ENCODE measurements at places on chromosomes 16 and 17.

DNA sequence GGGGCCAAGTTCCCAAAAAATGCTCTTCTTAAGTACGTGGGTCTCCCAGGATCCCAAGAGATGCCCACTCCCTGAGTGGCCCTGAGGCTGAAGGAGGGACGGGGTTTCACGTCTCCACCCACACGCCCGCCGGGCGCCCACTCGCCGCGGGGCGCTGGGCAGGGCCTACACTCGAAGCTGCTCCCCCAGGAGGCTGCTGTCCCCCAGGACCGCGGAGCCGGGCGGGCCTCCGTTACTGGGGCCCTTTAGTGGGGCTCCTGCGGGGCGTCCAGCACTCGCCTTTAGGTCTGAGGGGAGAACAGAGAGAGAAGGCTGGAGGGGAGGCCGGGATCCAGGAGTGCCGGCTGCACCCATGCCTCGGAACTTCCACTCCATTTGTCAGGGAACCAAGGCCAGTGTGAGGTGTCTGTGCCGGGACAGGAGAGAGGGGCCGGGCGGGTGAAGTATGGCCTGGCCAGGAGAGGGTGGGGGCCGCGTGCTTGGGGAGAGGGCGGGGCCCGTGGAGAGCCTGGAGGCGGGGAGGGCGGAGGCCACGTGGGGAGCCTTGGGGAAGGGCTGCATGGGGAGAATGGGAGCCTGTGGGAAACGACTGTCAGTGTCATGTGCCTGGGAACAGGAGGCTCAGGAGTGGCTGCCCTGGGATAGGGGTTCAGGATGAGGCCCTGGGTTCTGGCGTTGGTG is 18.8 kb downstream of the NUBP1 start:
- no peak for DNase-seq

- no peak for DNase-seq
Measured at GRCh38 chr17:44558334-44558709, 1.0 kb downstream of the FZD2 start.

DNA sequence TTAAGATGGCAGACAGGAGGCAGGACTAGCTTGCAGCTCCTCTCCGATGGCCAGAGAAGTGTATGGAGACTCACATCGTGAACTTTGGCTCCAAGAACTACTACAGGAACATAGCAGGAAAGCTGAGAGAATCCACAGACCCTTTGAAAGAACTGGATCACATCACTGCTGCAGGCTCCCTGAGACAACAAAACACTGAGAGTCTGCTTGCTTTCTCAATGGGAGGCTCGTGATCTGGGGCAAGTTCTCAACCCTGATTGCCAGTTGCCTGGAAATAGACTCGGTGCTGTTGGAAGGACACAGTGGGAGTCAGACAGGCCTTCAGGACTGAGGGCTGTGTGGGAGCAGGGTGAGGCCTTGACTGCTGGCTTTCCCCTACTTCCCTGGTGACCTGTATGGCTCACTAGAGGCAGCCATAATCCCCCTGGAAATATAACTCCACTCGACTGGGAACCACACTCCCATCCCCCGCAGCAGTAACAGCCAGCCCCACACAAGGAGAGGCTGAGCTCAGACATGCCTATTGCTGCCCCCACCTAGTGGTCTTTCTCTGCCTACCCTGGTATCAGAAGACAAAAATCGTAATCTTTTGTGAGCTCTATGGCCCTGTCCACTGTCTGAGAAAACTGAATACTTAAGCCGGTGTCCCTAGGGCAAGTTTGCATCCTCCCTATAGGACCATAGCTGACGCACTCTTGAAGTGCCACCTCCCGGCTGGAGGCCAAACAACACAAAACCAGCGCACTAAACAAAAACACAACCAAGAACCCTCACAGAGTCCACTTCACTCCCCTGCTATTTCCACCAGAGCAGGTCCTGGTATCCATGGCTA is 238.4 kb downstream of the CEP112 start:
- DNase-seq = no peak

- DNase-seq = no peak
Measured at GRCh38 chr17:82384051-82384729, 12.6 kb downstream of the UTS2R start.

- no peak for DNase-seq
Measured at GRCh38 chr17:41642252-41643156, 18.1 kb upstream of the KRT17 start.

- no peak for DNase-seq
Measured at GRCh38 chr17:37841232-37841631, 83.0 kb upstream of the TBC1D3K start.

DNA sequence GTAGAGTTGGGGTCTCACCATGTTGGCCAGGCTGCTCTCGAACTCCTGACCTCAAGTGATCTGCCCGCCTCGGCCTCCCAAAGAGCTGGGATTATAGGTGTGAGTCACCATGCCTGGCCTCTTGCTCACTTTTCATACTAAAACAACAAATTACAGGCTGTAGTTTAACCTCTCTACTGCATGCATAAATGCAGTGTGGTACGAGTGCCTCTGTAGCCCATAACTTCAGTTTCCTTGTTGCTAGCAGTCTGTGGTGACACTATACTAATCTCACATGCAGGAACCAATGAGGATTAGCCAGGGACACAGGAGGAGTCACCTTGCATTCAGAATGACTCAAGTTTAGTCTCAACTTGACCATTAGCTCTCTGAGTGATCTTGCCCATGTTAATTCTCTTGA is 20.1 kb downstream of the HMOX2 start:
- DNase-seq = no peak

DNA sequence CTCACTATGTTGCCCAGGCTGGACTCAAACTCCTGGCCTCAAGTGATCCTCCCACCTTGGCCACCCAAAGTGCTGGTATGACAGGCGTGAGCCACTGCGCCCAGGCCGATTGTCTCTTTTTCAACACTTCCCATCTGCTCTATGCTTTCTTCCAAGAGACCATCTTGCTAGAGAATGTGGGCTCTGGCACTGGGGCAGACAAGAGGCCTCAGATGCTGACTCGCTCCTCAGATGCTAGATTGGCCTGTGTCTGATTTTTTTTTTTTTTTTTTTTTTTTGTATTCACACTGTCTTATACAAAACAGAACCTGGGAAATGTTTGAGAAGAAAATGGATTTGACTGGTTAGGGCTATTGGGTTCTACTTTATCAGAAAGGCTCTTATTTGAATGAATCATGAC is 58.2 kb downstream of the CYB5D2 start:
- DNase-seq = no peak

DNA sequence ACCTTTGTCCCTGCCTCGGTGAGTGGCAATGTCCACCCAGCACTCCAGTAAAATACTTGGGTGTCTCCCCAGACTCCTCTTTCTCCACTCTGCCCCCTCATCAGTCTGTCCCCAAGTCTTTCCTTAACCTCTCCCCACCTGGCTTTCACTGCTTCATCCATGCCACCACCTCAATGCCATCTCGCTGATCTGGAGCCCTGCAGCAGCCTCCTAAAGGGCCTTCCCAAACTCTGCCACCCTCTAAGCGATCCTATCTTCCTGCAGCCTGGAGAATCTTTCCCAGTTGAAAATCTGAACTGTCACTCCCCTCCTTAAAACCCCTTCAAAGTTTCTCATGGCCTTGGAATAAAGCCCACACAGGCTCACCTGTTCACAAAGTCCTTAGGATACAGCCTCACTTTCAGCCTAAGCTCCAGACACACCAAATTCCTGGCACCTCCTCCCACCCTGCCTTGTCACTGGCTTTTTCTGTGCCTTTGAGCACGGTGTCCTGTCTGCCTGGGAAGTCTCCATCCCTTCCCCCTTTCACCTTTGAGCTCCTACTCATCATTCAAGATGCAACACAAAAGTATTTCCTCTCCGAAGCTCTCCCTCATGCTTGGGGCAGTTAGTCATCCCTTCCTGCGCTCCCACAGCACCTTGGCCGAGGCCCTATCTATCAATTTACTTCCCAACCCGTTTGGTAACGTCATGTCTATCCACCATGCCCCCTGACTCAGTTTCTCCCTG is 2.8 kb downstream of the WNK4 start:
- no peak for DNase-seq

- DNase-seq = no peak
Measured at GRCh38 chr16:88008840-88009239, 57.6 kb downstream of the BANP start.

GRCh38 chr17:82449131-82449882 is 1.2 kb downstream of the CYBC1 start:
- peak; percentile 74 for DNase-seq

DNA sequence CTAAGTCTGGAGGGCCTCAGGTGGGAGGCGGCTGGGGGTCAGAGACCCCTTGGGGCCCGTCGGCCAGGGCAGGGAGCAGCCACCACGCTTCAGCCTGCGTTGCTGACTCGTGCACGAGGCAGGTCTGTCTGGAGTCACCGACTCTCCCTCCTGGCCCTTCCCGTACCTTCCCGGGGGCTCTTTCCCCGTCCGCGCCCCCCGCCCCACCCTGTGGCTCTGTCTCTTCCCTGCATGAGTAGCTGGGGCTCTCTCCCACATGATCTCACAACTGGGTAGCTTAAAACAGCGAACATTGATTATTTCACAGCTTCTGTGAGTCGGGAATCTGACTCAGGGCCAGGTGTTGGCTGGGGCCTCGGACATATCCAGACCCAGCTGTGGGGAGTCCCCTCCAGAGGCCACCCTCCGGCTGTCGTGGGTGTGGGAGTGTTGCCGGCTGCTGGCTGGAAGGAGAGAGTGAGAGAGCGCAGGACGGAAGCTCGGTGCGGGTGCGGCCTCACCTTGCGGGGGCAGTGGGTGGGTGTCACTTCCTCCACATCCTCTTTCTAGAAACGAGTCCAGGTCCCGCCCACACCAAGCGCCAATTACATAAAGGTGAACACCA is 17.3 kb downstream of the BAHCC1 start:
- DNase-seq = peak; percentile 20

GRCh38 chr16:9518051-9518450 is 426.6 kb downstream of the HAPSTR1 start:
- no peak for DNase-seq

GRCh38 chr16:71515026-71515425 is 11.2 kb upstream of the CHST4 start:
- no peak for DNase-seq

DNA sequence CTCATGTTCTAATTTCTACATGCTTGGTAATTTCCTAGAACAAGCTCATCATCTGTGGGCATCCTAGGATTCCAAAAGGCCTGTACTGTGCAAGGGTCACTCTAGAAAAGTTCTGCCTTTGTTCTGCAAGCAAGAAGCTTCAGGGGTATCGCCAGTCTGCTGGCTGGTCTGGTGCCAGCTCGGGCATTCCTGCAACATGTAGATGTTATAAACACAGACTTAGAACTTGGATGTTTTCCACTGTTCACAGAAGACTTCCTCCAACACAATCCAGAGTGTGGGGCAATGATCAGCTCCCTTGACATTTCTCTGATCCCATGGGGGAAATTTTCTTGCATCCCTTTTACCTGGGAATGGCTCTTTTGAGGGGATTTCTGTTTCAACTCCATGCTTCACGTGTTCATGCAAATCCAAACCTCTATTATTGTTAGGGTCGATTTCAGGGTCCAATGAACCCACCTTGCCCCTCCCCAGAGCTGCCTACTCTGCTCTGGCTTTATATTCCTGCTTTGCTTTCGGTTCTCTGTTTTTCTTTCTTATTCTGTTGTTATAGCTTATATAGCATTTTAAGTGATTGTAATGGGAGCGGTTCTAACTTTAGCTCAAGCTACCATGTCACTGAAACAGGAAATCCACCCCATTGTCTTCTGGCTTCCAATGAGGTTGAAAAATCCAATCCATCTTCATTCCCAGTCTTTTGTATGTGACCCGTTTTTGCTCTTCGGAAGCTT is 25.3 kb downstream of the UBE2O start:
- DNase-seq = no peak

DNA sequence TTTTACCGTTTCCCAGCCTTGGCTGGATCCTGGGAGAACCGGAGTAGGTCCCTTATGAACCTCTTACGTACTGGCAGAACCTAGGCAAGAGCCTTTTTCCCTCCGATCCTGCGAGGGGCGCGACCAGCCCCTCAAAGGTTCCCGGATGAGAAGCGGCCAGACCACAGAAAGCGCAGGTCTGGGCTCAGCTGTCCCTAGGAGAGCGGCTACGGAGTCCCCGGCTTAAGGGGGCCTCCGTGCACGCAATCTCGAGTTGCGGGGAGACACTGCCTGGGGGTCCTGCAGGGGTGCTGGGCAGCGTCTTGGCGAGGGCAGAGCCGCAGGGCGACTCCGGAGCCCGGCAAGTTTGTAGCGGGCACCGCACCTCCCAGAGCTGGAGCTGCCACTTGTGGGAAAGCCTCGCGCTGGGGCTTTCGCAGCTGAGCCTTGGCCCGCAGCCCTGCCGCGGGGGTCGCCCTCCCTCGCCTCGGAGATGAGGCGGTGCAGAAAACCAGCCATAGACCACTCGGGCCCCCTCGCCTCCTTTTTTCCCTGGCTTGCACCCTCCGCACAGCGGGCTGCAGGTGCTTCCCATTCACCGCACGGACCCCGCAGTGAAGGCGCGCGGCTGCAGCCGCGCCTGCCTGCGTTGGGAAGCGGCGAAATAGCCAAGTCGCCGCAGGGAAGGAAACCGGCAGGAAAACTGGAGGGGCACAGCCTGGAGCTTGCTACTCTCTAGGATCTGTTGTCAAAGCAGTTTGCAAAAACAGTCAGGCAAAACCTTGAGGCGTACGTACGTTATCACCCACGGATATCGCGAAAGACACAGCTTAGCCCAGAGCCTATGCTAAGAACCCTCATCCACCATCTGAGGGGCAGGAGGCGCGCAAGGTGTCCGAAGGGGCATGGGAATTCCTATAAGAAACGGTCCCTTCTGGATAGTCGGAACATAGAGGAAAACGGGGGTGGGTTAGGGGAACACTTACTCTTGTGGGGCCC is 834 bp downstream of the CDH8 start:
- DNase-seq = no peak

- DNase-seq = no peak
Measured at GRCh38 chr16:12084436-12084835, 107.9 kb downstream of the SNX29 start.

- no peak for DNase-seq
Measured at GRCh38 chr16:63057341-63057740, 1021.1 kb upstream of the CDH8 start.

- DNase-seq = no peak
Measured at GRCh38 chr16:62033065-62033464, 3.2 kb downstream of the CDH8 start.

- DNase-seq = peak; percentile 73
Measured at GRCh38 chr16:81521141-81521626, 76.6 kb downstream of the CMIP start.

DNA sequence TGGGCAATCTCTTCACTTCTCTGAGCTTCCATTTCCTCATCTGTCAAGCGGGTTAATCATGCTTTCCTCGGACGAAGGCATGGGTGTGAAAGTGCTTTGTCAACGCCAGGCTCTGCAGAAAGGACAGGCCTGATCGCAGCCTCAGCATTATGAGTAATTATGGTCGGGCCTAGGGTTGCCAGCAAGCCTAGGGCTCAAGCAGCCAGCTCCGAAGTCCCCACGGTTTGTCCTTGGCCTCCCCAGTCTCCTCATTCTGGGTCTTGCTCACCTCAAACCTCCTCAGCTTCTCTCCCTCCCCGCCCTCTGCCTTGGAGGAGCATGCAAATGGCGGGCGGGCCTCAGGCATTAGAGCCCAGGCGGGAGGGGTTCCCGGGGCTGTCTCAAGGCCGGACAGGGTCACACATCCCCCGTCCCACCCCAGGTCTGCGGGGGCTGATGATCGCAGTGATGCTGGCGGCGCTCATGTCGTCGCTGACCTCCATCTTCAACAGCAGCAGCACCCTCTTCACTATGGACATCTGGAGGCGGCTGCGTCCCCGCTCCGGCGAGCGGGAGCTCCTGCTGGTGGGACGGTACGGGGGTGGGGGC is 10.2 kb upstream of the FAM83G start:
- no peak for DNase-seq

- no peak for DNase-seq
Measured at GRCh38 chr16:31352376-31353115, 2.4 kb upstream of the ITGAX start.
